Stimulated activated CD8-positive, alpha-beta memory T cell treated with anti-CD3 and anti-CD28 coated beads, Interleukin-7, amount 100 ng/mL, for 4 hours (primary cell): ENCODE measurements at places on chromosomes 7 and 10.
A peak's percentile ranks its signal among the peaks of the same experiment; 100 is the strongest.

GRCh38 chr7:137953665-137954470, 48.0 kb downstream of the CREB3L2 start:
- no peak for DNase-seq

DNA sequence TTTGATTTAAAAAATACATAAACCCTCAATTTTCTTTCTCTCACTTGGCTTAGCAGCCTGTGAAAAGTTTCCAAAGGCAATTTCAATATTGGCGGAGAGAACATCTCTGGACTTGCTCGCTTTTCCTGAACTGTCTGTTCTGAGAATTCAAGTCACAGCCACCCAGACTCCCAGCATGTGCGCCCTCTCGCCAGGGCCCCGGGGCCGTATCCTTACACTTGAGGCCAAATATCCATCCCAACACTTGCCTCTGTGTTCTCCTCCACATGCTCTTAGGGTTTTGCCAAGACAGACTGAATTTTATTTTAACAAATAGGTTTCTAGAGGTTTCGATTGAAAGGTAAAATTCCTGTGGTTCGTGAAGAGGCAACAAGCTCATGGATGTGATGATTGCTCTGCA, 111.5 kb upstream of the GPR26 start:
- DNase-seq: no peak

- DNase-seq: no peak
These were observed 34.5 kb upstream of the CD36 start for GRCh38 chr7:80603940-80604339.

- DNase-seq: no peak
These were observed 1.6 kb downstream of the CYP2W1 start for GRCh38 chr7:984361-985126.

GRCh38 chr10:89279421-89279869, 22.4 kb upstream of the IFIT2 start:
- no peak for DNase-seq

DNA sequence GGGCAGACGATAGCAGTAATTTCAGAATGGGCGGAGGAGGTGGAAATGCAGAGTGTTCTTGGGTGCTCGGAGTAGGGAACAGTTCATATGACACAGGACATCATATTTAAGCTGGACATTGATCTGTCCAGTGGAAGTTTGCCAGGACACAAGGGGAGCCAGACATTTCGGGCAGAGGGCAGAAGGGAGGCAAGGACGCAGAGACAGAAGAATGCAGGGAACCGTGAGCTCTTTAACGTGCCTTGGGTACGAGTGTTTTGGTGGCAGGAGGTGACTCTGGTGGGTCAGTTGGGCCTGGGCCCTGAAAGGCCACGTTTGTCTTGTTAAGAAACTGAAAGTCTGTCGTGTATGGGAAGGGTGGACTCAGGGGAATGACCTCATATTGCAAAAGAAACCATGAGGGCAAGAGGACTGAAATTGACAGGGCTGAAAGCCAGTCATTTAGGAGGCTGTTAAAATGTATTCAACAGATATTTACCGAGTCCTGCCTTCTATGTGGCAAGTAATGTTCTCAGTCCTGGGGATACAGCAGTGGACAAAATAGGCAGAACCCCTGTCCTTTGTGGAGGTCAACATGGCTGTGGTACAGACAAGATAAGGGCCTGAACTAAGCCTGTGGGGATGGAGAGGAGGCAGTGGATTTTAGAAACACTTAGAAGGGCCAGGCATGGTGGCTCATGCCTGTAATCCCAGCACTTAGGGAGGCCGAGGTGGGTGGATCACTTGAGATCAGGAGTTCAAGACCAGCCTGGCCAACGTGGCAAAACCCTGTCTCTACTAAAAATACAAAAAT, 2.2 kb downstream of the OPTN start:
- DNase-seq: no peak

GRCh38 chr10:23172429-23173213, 19.5 kb upstream of the PTF1A start:
- DNase-seq: no peak

GRCh38 chr7:88200789-88201188, 19.0 kb downstream of the SRI start:
- DNase-seq: no peak

DNA sequence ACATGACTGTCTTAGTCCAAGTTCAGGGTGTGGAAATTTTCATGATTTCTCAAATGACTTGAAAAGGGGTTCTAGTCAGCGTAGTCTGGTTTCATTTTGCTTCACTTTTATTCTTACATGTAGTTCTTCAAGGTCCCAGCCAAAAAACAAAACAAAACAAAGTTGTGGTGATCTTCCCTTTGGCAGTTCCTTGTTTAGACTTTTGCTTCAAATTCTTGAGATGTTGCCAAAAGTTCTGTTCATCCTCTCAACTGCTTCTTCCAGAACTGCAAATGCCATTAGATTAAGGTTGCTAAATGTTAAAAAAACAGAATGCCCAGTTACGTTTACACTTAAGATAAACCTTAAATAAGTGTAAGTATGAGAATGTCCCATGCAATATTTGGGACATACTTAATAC, 370.8 kb upstream of the LRRTM3 start:
- no peak for DNase-seq

DNA sequence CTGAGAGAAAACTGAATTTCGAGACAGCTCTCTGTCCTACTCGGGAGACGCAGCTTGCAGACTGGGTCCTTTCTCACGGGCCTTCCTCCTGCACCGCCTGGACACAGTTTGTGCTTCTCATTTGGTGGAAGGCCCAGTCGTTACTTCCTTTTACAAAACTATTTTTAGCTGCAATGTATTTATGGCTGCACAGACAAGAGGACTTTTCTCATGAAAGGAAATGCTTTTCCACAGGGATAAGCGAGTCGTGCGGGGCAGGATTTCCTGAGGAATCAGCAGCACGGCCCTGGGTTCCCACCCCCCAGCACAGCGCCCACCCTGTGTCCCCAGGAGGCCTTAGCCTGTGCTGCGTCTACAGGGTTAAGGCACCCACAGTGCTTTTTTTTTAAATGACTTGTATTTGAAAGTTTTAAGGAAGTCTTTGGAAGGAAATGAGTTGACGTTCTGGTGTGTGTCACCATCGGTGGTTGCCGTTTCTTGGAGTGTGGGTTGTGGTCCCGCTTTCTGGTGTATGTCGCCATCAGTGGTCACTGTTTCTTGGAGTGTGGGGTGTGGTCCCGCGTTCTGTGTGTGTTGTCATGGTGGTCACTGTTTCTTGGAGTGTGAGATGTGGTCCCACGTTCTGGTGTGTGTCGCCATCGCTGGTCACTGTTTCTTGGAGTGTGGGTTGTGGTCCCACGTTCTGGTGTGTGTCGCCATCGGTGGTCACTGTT, 50.9 kb downstream of the INPP5A start:
- no peak for DNase-seq

DNA sequence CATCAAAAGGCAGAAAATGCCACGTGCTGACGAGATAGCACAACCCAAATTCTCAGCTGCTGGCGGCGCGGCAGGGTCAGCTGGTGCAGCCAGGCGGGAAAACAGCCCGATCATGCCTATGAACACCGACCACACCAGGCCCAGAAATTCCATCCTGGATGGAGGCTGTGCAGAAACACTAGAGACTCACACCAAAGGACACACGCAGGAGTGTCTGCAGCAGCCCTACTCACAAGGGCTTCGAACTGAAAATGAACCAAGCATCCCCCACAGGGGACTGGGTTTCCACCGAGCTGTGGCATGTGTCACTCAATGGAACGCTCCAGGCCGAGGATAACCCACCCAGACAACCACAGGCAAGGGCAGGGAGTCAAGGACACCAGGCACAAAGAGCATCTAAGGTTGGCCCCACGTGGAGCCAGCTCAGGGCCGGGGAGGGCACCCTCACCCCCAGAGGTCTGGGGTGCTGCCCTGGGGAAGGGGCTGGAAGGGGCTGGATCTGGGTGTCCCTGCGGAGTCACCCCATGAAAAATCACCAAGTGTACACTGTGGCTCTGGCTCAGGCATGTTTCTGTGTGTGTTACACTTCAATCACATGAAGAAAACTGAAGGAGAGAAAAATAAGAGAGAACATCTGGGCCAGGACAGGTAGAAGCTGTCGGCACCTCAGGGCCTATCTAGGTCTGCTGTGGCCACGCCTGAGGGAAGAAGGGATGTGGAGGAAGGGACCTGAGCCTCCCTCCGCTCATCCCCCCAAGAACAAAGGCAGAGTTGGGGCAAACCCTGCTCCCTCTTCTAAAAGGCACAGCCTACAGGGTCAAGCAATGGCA, 33.0 kb downstream of the RASGEF1A start:
- no peak for DNase-seq

GRCh38 chr7:75985009-75985517, 9.3 kb downstream of the TMEM120A start:
- no peak for DNase-seq

GRCh38 chr7:148379677-148380076, 210.9 kb upstream of the C7orf33 start:
- no peak for DNase-seq

DNA sequence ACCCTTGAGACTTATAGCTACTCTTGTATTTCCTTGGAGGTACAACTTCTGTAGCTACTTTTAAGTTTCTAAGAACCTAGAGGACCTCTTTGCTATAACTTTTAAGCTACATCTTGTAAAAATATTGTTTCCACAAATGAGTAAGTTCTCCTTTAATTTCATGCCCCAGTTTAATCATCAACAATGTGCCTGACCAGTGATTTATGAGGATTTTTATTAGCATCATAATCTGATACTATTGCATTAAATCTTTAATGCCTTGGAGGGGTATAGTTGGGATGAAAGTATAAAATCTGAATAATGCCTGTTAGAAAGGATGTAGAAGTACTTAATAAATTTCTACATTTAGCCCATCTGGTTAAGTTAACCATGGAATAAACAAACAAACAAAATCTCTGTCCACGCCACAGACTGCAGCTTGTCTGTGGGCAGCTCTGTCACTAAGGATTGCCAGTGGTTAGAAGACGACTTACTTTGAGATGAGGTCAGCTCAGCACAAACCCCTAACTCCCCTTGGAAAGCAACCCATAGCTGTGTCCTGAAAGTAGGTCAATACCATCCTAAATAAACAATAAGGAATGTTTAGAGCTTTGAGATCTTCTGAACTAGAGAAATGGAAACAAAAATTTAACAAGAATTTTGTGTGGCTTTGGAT, 18.3 kb downstream of the UBE2D1 start:
- no peak for DNase-seq

DNA sequence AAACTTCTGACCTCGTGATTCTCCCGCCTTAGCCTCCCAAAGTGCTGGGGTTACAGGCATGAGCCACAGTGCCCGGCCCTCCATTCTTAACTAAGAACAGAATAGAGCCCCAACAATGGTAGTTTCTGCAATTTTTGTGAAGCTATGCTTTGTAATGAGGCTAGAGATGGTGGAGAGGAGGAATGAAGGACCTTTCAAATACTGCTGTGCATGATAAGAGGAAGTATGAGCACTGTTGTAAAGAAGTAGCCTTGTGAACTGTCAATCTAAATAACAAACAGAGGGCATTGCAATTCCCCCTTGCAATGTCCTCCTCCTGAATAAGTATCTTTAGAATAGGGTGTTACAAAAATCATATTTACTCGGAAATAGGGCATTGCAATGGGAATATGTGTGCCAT, 70.2 kb downstream of the EVX1 start:
- DNase-seq: no peak

DNA sequence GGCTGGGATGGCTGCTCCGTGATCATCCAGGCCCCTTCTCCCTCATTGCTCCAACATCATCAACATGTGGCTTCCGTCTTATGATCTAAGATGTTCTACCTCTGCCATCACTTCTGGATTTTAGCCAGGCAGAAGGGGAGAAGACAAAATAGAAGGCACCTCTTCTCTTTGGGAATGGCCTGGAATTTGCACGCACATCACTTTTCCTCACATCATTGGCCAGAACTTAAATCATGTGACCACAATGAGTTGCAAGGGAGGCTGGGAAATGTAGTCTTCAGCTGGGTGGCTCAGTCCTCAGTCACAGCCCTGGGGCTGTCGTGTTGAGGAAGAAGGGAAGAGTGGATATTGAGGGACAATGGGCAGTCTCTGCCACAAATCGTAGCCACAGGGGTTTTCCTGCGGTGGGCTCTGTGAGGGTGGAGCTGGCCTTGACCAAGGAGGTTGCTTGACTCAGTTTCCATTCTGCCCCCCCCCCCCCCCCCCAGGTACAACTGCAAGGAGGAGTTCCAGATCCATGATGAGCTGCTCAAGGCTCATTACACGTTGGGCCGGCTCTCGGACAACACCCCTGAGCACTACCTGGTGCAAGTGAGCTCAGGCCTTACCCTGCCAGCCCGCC, 50.3 kb downstream of the PALD1 start:
- DNase-seq: no peak

- DNase-seq: no peak
These were observed 8.6 kb upstream of the UPF2 start for GRCh38 chr10:12051241-12051640.

DNA sequence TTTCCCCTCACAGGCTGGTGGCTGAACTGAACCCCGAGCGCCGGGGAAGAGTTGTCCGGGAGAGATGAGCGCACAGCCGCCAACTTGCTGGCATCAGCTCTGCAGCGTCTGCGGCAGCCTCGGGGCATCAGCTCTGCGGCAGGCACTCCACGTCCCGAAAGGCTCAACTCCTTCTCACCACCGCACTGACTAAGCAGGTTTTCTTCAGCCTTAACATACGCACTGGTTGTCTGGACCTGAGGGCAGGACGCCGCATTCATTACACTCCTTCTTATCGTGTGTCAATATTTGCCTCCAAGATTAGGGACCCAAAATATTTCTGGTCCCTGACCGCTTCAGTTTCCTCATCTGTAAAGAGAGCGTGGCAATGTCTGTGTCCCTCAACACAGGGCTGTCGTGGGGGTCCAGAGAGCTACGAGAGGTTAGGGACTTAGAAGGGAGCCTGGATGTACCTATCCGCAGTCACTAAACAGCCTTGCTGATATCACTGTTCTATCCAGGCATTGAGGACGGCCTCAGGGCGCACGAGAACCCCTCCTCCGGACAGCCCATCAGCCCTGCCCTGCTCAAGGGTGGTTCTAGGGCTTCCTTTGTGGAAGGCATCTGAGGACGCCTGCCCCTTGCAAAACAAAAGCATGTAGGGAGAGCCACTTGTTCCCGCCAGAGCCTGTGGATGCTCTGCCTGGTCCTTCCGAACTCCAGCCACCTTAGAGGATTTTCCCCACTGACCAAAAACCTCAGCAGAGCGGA, 42.8 kb upstream of the FIGNL1 start:
- DNase-seq: no peak

- peak; percentile 0 for DNase-seq
These were observed 63.3 kb upstream of the PRSS1 start for GRCh38 chr7:142685877-142686508.

- DNase-seq: no peak
These were observed 811 bp downstream of the CDK5 start for GRCh38 chr7:151056666-151057505.

GRCh38 chr7:107501593-107501992, 31.7 kb downstream of the GPR22 start:
- DNase-seq: no peak
